ENCODE measurements at places on chromosomes 5 and 9.

DNA sequence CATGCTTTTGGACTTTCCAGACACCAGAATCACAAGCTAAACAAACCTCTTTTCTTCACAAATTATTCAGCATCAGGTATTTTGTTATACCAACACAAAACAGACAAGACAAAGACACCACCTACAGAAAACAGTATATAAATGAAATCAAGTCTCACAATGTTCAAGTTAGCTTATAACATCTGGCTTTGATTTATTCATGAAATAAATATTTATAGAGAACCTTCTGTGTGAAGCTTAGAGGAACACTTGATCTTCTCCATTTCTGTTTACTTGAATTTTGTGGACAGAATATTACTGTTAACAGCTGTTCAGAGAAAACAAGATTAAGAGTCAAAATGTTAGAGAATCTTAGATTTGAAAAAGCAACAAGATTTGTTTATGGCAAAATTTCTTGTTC lies 137.4 kb upstream of the PRR16 start:
- DNase-seq, result no peak

DNA sequence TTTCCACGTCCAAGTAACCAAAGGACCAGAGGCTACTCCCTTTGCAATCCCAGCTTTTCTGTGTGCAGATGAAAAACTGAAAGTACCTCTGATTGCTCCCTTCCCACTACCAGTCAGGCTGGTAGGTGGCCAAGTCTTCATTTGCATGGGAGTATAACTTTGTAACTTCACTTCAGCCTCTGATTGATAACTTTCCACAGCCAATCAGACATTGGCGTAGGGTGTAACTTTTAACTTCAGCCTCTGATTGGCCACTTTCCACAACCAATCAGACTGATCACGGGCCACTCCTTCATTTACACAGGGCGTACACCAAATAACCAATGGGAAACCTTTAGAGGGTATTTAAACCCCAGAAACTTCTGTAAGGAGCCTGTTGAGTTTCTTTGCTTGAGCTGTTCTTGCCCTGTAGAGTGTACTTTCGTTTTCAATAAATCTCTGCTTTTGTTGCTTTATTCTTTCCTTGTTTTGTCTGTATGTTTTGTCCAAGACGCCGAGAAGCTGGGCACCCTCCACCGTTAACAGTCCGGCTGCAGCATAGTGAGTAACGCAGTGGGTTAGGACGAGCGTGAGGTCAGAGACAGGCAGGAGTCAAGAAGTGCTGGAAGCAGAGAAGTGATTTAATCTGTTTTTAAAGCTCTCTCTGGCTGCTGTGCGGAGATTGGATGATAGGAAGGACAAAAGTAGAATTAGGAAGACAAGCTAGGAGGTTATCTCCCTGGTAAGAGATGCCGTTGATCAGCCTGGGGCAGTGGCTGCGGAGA lies 3.5 kb upstream of the EXOSC2 start:
- no peak for DNase-seq

DNA sequence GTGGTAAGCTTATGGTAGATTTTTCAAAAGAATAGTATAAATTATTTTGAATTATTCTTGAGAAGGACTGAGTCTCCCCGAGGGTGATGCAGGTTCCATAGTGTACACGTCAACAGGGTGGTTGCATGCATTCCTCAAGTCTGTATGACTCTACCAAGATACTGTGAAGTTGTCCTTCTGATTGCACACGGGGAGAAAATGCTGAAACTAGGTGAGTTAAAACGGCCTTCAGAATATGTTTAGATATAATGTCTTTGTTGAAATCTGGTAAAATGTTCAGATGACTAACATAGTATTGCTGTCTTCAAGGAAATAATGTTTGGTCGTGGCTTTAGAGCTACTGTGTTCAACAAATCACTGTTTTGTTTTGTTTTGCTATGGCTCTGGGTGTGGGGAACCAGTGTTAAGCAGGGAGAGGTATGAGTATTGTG lies 22.4 kb upstream of the TNFAIP8 start:
- no peak for DNase-seq

DNA sequence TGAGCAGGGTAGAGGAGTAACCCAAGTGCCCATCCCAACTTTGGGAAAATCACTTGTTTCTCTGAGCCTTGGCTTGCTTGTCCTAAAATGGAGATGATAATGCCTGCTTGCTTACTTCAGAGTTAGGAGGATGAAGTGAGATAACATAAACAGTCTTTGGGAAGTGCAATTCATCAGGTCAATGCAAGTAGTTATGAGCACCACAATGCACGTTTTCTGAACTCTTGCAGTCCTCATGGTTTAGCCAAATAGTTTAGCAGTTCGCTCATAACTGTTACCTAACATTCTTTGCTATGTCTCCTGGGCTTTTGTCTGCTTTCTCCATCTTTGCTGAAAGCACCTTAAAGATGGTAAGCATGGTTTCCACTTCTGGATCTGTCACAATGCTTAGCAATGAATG lies 270.0 kb downstream of the ADAMTSL1 start:
- no peak for DNase-seq

- no peak for DNase-seq
These were observed 102.6 kb downstream of the TMEM232 start for GRCh38 chr5:110623874-110624273.

All from activated effector memory CD4-positive, alpha-beta T cell treated with Interleukin-2 at 50 U/mL for 16 hours (primary cell).